ENCODE measurements at places on chromosomes 4 and X.

GRCh38 chr4:170400361-170400760, 310.6 kb upstream of the AADAT start:
- DNase-seq: peak; percentile 15

GRCh38 chrX:100207331-100208024, 202.6 kb downstream of the PCDH19 start:
- DNase-seq: no peak

DNA sequence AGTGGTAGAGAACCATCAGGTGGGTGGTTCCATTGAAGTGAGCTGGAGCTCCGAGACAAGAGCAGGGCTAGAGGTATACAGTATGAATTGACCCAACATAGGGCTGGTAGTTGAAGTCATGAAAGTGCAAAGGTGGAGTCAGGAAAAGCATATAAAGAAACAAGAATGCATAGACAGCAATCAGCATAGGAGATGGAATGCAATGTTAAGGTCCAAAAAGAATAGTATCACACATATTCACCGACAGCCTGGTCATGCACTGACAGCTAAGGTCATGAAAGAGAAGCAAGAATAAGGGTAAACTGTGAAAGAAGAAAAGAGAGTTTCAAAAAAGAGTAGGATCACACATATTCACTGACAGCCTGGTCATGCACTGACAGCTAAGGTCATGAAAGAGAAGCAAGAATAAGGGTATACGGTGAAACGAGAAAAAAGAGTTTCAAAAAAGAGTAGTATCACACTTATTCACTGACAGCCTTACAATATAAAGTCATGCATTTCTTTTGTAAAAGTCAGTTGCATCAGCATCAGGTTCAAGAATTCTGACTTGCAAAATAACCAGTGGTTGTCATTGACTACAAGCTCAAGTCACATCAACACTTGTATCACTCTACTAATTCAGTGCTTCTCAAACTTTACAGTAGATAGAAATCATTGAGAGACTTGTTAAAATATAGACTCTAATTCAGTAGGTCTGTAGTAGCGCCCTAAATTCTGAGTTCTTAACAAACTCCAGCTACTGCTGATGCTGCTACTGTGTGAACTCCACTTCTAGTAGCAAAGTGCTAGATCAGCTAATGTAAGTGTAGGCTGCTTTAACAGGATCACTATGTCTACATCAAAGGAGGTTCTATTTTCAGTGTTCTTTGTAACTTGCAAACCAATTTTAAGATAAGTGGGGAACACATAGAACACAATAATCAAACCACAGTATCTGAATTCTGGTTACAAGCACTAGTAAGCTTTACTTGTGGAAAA, 221.9 kb downstream of the PDGFC start:
- no peak for DNase-seq

DNA sequence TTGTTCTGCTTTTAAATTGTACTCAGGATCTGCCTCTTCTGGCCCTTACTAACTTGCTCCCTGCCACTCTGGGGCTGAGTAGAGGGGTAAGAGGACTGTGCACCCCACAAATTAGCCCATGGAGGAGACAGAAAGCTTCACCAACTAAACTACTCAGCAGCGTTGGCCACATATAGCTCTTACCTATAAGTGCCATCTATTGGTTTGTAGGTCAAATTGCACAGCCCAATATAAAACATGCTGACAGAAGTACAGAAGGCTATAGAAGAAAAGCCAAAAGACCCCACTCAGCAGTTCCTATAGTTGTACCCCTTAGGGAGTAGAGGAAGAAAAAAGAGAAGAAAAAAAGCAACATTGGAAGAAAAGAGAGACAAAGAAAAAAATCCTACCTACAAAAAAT, 341.2 kb upstream of the FMR1 start:
- peak; percentile 4 for DNase-seq

DNA sequence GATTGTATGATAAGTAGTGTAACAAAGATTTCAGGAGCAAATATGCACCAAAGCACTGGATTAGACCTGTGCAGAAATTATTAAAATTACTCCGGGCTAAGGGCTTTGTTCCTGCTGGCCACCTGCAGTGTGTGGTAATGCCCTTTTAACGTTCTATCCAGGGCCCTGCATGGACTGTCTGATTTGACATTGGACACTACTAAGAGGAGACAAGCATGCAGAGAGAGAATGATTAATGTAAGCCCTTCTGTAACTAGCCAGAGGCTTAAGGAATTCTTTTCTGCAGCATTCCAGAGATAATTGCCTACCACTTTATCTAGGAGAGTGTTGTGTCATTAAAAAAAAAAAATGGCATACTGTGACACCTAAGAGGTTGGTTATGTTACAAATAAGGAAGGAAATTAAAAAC, 117.0 kb downstream of the PCDH7 start:
- DNase-seq: peak; percentile 20

- no peak for DNase-seq
Observed at GRCh38 chr4:8435656-8436121, 4.8 kb downstream of the ACOX3 start.

GRCh38 chrX:69951753-69952152, 98.0 kb downstream of the AWAT2 start:
- no peak for DNase-seq

- DNase-seq: no peak
Observed at GRCh38 chrX:129845616-129846190, 2.0 kb upstream of the ZDHHC9 start.

GRCh38 chr4:113390850-113391249, 341.4 kb downstream of the ANK2 start:
- DNase-seq: no peak

GRCh38 chrX:26848511-26848910, 614.6 kb downstream of the PPP4R3C start:
- DNase-seq: no peak
